ENCODE measurements at places on chromosomes 7 and 10. TPM values are rescaled to one million over a fixed set of nuclear protein-coding genes. Genes with fewer than 3 reads are reported as not detected.

GRCh38 chr10:1635340-1635739, 102.0 kb downstream of the ADARB2 start:
- DNase-seq = no peak

DNA sequence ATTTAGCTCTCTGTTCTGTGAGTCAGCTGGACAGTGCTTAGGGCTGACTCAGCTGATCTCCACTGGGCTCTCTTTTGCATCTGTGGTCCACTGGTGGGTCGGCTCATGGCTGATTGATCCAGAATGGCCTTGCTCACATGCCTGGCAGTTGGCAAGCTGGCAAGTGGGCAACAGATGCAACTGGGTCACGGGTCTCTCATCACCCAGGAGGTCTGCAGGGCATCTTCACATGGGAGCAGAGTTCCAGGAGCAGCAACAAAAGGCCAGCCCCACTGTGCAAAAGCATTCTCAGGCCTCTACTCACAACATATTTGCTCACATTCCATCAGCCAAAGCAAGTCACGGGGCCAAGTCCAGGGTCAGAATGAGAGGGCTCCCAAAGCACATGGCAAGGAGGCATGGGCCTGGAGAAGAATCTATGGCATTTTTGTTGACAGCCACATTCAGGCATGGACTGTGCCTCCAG, 98.8 kb downstream of the OAT start:
- DNase-seq = no peak

The GNAT3 gene
- total RNA-seq = not detected

The TLX1 gene
- not detected for total RNA-seq
